Nephron progenitor cell (in vitro differentiated cells): ENCODE measurements at places on chromosomes 2 and 18.

GRCh38 chr18:37514953-37515352 is 50.6 kb downstream of the CELF4 start:
- H3K27ac ChIP-seq: no peak overlapping the region
- H3K4me3 ChIP-seq: no peak overlapping the region
- no peaks in the 10 kb centered on the region for H3K36me3 ChIP-seq
- no peak for DNase-seq

DNA sequence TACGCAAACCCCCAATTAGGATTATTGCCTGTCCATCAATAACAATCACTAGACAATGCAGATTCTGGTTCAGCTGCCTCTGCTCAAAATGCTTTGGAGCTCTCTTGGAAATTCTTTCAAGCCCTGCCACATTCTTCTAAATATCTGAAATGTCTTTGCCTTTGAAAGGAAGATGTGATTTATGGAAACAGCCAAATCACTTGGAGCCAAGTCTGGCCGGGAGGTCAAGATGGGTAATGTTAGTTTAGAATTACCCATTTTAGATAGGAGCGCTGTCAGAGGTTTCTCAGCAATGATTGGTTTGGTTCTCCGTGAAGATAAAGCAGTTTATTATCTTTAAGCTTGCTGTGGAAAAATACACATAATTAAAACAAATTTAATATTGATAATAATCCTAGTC is 306.7 kb downstream of the SETBP1 start:
- peaks cover 32% of the 10 kb centered on the region for H3K36me3 ChIP-seq
- H3K27me3 ChIP-seq: peaks cover 7% of the 10 kb centered on the region
- peak overlapping the region; percentile 54 for H3K27ac ChIP-seq

GRCh38 chr2:110860630-110861029 is 128.3 kb downstream of the ACOXL start:
- peaks cover 13% of the 10 kb centered on the region for H3K27me3 ChIP-seq
- peaks cover 47% of the 10 kb centered on the region for H3K4me1 ChIP-seq
- H3K27ac ChIP-seq: peak overlapping the region; percentile 45
- H3K4me3 ChIP-seq: no peak overlapping the region
- H3K36me3 ChIP-seq: no peaks in the 10 kb centered on the region
- no peak for DNase-seq

DNA sequence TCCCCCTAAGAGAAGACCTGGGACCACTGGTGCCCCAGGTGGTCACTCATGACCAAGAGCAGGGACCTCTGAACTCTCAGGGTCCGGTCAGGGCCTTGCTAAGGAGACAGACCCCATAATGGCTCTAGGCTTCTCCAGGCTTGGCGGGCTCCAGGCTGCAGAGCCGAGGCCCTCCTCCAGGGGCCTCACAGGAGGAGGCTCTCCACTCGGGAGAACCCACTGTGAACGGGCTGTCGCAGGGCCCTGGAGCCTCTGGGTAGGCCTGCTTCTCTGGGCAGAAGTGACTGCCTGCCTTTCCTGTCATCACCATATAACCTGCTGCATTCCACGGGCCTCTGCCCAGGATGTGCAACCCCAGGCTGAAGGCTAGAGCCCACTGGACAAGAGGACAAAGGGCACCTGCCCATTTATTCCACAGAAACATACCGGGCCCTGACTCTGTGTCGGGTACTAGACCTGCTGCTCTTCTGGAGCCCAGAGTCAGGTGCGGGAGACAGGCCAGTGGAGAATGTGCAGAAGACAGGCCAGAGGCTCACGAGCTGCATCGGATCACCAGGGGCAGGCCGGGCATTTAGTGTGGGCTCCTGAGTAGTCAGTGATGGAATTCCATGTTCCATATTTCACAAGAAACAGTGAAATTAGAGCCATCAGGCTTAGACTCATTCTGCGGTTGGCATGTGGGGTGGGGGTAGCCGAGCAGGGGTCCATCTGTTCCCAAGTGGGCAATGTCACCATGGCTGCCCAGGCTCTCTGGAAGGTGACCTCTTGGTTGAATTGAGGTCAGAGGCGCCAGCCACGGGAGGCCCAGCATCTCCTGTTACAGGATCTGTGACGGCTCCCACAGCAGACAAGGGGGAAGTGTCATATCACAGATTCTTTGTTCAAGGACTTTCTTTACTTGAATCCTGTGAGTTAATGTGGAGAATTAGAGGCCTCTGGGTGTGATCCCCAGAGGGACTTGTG is 220.8 kb downstream of the SH3RF3 start:
- peaks cover 6% of the 10 kb centered on the region for H3K27me3 ChIP-seq
- H3K36me3 ChIP-seq: peaks cover 6% of the 10 kb centered on the region
- H3K4me1 ChIP-seq: peaks cover 45% of the 10 kb centered on the region
- no peak for DNase-seq

DNA sequence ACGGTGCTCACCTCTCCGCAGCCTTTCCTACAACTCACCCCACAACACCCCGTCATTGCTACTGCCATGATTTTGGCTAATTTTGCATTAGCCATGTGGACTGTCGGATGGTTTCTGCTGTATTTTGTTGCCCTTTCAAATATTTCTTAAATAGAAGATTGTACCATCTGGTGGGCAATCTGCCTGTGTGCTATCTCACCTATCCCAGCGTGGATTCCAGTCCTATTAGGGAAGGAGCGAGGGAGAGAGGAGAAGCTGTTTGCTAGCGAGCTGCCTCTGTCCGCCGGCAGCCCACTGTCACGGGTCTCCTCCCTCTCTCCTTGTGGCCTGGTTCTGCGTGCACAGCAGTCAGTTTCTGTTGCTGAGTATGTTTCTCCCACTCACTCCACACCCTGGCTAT is 336.2 kb downstream of the TXNL1 start:
- DNase-seq: no peak
- peaks cover 18% of the 10 kb centered on the region for H3K4me1 ChIP-seq
- H3K27ac ChIP-seq: no peak overlapping the region
- no peaks in the 10 kb centered on the region for H3K27me3 ChIP-seq
- H3K36me3 ChIP-seq: no peaks in the 10 kb centered on the region

GRCh38 chr2:213189001-213189899 is 37.8 kb upstream of the IKZF2 start:
- peaks cover 7% of the 10 kb centered on the region for H3K36me3 ChIP-seq
- H3K4me1 ChIP-seq: peaks cover 29% of the 10 kb centered on the region
- H3K4me3 ChIP-seq: peak overlapping the region; percentile 77
- peak overlapping the region; percentile 71 for H3K27ac ChIP-seq
- H3K27me3 ChIP-seq: peaks cover 3% of the 10 kb centered on the region
- peak; percentile 13 for DNase-seq
